ENCODE measurements at places on chromosomes 12 and 14.

- DNase-seq, result no peak
Observed at GRCh38 chr14:51039252-51039651, 55.7 kb downstream of the TRIM9 start.

GRCh38 chr14:88660056-88660455 lies 97.2 kb downstream of the ZC3H14 start:
- no peak for DNase-seq

GRCh38 chr14:47300796-47301195 lies 374.6 kb downstream of the MDGA2 start:
- no peak for DNase-seq

GRCh38 chr14:64826333-64826732 lies 53.4 kb downstream of the SPTB start:
- no peak for DNase-seq

- no peak for DNase-seq
Observed at GRCh38 chr12:32820376-32820931, 64.8 kb upstream of the YARS2 start.

- DNase-seq, result no peak
Observed at GRCh38 chr12:43331935-43332334, 220.1 kb downstream of the ADAMTS20 start.

GRCh38 chr14:46582826-46583225 lies 68.8 kb downstream of the RPL10L start:
- no peak for DNase-seq

DNA sequence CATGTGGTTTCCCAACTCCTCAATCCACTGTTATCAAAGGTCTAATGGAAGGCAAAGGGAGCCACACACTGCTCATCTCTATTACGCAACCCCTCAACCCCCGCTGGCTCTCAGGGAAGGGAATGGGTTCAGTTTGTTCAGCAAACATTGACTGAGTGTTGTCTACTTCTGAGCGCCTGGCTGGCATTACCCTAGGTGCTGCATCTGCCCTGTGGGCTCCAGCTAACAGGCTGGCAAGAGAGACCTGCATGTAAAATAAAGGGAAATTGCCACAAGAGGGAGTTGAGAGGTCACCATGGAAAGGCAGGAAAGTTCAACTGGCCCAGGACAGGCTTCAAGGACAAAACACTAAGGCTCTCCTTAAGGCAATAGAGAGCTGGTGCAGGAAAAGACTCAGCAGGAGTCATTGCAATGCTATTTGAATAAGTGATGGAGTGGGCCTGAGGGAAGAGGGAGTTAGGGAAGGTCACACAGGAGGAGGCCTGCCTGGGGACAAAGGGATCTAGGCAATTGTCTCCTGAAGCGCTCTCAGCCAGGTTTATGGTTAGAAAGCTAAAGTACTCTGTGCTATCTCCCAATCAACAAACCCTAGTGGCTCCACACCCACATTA lies 5.5 kb upstream of the ZNF740 start:
- no peak for DNase-seq

DNA sequence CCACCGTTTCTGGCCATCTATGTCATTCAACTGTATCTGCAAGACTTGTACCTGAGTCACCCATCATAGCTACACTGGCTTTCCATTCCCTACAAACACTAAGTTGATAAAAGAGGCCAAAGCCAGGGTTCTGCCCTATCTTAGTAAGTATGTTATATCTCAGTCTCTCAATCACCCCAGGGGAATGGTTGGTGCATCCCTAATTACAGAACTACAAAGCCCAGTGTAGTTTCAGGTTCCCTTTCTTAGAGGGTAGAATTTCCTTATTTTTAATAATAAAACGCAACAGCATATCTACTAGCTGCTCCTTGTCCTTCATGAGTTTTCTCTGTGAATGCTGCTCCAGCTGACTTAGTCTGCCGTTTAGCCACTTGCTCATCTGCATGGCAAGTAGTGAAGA lies 57.6 kb downstream of the ST8SIA1 start:
- no peak for DNase-seq

DNA sequence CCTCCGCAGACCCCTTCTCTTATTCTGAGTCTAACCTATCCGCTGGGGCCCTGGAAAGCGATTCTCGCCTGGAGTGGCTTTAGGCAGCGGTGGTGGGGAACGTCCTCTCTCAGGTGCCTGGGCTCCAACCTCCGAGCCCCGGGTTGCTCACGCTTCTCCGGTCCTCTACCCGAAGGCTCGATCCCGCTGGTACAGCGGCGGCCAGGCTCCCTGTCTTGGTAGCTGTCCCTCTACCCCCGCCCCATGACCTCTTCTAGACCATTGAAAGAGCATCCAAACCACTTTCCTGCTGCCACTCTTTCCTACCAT lies 505 bp upstream of the HEBP1 start:
- no peak for DNase-seq

- no peak for DNase-seq
Observed at GRCh38 chr14:39472078-39472477, 39.8 kb upstream of the FBXO33 start.

DNA sequence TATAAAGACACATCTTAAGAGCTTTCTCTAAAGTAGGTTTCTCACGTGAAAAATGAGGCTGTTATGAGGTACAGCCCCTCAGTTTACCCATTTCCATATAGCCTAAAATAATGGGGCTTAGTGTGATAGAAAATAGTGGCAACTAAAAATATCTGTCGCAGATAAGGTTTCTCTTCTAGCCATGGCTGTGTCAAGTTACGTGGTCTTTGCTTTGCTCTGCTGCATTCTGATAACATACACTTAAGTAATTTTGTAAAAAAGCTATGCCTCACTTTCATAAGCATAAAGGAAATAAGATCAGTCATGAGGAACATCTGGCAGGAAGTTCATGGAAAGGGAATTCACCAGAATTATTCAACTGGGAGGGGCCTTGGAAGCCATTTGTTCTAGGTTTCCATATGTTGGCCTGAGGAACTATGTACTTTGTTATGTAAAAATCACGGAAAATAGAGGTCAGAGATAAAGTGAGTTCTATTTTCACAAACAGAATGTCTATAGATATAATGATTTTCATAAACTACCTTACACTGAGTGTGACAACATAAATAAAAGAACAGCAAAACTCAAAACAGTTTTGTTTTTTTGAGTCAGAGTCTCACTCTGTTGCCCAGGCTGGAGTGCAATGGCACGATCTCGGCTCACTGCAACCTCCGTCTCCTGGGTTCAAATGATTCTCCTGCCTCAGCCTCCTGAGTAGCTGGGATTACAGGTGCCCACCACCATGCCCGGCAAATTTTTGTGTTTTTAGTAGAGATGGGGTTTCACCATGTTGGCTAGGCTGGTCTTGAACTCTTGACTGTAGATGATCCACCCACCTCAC lies 195.6 kb upstream of the KRR1 start:
- DNase-seq, result no peak

DNA sequence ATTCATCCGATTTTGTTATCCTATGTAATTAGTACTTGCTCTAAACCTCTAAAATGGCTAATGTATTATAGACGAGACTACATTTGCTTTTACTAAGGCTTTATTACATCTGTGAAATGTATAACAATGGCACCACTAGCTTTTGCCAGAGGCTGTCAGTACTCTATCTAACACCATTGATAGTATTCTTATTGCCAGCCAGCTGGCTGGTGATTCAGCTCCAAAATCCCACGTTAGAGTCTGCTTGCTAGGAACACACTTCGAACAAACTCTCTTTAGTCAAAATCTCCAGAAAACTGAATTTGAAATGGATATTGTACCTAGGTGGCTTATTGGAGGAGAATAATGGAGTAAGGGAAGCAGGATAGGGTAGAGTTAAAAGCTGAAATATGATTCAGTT lies 839.2 kb downstream of the SLC6A15 start:
- DNase-seq, result no peak

GRCh38 chr12:12384571-12385340 lies 27.9 kb downstream of the BORCS5 start:
- DNase-seq, result no peak

GRCh38 chr14:69137843-69138535 lies 14.9 kb downstream of the DCAF5 start:
- DNase-seq, result no peak

DNA sequence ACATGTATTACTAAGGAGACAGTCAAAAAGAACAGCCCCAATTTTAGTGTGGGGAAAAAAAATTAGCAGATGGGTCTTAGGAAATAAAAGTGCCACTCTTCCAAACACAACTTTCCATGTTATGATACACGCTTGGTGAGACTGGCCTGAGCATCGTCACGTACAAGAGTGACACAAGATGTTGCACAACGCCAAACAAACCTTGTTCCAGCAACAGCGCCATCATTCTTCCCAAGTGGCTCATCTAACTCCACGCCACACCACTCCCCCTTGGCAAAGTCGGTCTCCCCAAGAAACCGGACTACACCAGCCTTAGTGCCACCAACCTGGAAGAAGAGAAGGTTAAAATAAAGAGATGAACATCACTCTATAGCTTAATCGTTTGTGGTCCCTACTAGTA lies 58.7 kb downstream of the CLIP1 start:
- DNase-seq, result no peak

DNA sequence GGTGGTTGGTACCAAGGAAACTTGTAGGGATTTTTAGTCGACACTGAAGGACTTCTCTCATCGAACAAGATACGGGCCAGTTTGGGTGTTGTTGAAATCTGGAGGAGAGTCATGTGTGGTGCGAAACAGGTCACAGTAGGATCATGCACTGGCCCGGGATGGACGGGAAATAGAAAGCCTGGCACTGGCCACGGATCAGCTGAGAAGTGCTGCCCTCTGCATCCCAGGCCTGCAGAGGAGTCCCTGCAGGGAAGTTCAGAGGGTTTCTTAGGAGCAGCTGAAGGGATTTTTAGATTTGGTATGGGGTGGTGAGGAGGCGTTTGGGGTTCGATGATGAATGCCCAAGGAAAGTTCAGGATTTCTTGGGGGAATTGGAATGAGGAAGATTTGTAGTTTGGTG lies 63.1 kb downstream of the TSPAN9 start:
- DNase-seq, result no peak

DNA sequence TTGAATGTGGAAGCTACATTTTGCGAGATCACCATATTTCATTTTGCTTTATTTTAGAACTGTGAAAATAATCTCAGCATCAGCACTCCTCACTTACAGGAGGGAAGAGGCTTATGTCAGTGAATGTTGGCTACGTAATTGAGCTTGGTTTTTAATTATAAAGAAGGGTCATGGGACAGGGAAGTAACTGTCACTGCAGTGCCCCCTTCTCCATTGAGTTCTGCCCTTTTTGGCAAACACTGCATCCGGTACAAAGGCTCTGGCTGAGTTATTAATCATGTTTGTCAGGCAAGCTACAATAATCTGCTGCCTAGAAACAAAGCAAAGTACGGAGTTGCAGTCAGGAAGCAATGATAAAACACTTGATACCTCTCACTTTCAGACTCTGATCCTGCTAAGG lies 546.7 kb downstream of the SNAPC1 start:
- no peak for DNase-seq

GRCh38 chr14:94394025-94394493 lies 5.7 kb upstream of the SERPINA1 start:
- no peak for DNase-seq

DNA sequence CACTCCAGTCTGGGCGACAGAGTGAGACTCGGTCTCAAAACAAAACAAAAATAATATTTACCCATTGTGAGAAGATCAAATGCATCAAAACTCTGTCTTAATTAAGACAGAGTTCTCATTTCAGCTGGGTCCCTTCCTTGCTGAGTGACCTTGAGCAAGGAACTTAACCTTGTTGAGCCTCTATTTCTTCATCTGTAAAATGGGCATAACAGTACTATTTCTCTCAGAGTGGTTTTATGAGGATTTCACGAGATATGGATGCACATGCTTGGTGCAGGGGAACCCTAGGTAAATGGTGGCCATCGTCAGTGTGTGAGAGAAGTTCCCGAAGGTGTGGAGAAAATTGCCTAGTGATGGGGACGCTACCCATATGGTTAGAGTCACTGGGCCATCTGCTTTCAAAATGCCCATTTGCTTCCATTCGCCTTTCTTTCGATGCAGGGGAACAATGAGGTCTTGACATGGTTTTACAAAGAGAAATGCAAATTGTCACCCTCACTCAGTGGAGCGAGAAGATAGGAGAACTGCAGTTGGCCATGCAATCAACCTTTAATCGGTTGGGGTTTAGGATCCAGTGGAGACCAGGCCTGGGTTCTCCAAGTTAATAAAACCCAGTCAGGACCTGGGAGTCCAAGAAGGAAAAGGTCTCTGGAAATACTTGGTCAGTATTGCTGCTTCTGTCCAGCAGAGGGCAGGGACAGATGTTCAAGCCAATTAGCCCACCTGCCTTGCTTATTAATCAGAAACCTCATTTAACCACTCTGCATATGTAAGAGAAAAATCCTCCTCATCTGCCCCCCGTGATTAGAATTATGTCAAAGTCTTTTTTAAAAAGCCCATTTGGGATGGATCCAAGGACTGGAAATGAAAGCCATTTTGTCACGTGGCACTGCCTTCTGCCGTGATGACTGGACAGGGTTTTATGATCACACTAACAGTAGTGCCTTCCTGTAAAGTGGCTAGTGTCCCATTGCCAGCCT lies 37.2 kb downstream of the CFAP251 start:
- DNase-seq, result no peak

DNA sequence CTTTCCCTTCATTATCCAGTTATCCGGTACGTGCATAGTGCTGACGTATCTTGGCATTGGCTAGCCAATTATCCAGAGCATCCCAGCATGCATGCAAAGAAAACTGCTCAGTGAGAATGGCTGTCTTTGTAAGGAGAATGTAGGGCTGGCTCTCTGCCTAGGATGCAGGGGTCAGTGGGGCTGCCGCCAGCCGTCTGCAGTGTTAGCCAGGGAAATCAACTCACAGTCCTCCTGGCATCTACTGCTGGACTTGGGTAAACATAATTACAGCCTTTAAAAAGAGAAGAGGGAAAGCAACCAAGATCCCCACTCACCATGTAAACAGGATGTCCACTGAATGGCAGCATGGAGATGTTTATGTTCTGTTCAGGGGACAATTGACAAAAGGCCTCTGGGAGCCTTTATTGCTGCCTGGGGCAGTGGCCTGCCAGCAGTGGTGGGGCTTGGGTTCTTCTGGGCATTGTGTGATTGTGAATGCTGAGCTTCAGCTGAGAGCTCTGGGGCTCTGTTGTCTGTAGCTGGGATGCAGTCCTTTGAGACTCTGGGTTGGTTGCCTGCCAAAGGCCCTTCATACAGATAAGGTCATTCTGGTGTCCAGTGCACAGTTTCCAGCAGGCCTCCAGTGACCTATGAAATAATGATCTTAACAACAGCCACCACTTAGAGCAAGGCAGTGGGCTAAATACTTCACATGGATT lies 121.8 kb downstream of the TBC1D30 start:
- DNase-seq, result no peak

- DNase-seq, result no peak
Observed at GRCh38 chr12:3122841-3123678, 45.9 kb downstream of the TSPAN9 start.

- no peak for DNase-seq
Observed at GRCh38 chr12:94560431-94561221, 89.7 kb downstream of the TMCC3 start.

DNA sequence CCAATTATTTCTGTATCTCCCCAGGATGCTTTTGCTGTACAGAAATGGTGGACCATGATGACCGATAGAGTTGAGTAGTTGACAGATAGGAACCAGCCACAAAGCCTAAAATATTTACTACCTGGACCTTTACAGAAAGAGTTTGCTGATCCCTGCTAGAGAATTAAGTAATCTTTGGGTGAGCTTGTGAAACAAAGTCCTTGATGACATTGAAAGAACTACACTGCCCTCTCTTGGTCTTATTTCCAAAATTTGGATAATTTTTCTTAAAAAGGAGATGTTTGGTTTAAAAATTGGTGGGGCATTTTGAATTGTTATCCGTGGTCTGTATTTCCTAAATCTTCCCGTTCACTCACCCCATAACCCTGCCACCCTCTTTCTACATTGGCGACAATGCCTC lies 13.7 kb upstream of the TCTN1 start:
- DNase-seq, result no peak
